NCI-H2081 treated with DMSO at 0.1 percent for 48 hours (cell line): ENCODE measurements at places on chromosomes 6 and 20.

GRCh38 chr6:133092199-133092598 is 149.0 kb upstream of the EYA4 start:
- DNase-seq, result no peak

GRCh38 chr20:59667981-59668515 is 63.7 kb downstream of the PHACTR3 start:
- DNase-seq, result no peak

GRCh38 chr6:15691250-15691869 is 28.5 kb upstream of the DTNBP1 start:
- DNase-seq, result peak; percentile 62

- DNase-seq, result no peak
Measured at GRCh38 chr6:33700391-33701050, 11.0 kb downstream of the UQCC2 start.

DNA sequence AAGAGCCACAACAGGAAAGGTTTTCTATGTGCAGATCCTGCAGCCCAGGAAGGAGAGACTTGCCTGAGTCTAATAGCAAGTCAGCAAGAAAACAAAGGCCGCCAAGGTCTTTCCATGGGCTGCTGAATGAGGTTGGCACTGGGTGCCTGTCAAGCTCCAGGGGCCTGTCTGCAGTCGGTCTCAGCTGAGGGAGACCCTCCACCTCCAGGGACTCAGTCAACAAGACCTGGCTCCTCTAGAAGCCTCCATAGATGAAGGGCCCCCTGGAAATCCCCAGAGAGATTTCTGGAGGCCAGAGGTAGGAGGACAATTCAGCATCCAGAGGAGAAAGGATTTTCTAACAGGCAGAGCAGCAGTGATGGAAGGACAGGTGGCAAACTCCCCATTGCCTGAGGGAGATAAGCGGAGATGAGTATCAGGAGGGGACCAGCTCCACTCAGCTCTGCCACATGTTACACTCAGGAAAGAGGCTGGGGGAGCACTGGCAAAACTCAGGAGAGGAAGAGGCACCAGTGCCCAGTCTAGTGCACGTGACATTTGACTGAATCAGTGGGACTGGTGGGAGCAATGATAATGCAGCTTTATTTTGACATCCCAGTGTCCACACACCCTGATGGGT is 33.5 kb upstream of the FKBP1A start:
- no peak for DNase-seq

- no peak for DNase-seq
Measured at GRCh38 chr6:80336911-80337310, 230.4 kb downstream of the BCKDHB start.

DNA sequence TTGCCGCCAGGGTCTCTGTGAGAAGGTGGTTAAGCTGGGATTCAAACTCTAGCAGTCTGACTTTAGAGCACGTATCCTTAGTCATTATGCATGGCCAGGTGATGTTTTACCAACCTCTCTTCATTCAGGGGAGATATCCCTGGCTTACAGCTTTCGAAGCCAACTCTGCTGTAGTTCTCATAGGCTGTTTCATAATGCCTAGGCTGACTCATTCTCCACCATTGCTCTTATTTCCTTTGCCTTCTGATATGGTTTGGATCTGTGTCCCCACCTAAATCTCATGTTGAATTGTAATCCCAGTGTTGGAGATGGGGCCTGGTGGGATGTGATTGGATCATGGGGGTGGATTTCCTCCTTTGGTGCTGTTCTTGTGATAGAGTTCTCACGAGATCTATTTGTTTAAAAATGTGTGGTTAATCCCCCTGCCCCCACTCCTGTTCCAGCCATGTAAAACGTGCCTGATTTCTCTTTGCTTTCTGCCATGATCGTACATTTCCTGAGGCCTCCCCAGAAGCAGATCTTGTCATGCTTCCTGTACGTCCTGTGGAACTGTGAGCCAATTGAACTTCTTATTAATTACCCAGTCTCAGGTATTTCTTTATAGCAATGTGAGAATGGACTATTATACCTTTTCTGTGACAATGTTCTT is 94.6 kb upstream of the MAN1A1 start:
- DNase-seq, result no peak
